ENCODE measurements at places on chromosomes 7 and 10.
A peak's percentile ranks its signal among the peaks of the same experiment; 100 is the strongest.

DNA sequence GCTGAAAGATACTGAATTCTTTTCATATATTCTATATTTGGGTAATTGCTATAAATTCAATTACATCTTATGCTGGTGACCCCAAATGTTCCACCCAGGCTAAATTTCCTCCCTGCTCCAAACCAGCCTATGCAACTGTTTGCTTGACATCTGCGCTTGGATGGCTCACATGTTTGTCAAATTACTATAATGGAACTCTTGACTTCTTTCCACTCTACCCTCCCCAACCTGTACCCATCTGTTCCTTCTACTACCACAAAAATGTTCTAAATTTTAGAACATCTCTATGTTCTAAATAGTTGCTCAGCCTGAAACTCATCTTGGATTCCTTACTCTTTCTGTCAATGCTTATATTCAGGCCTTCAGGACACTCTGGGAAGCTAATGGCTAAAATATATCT, 249.9 kb upstream of the SMIM30 start:
- no peak for DNase-seq

DNA sequence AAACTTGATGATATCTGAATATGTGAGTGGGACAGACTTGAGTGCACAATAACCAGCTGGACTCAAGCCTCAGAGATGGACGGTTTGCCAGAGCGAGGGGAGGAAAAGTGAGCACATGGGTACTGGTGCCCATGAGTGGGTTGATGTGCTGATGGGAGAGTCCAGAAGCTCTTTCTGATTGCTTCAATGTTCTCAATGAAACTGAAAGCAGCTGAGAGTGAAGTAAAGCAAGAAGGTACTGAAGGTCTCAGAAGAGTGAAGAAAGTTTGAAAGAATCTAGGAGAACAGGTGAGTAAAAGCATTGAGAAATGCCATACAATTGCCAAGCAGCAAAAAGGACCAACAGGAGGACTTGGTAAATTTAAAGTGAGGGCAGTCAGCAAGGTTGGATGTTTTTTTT, 28.6 kb downstream of the CTTNBP2 start:
- DNase-seq = no peak

- peak; percentile 49 for DNase-seq
Observed at GRCh38 chr7:78178319-78178718, 379.7 kb downstream of the PHTF2 start.

DNA sequence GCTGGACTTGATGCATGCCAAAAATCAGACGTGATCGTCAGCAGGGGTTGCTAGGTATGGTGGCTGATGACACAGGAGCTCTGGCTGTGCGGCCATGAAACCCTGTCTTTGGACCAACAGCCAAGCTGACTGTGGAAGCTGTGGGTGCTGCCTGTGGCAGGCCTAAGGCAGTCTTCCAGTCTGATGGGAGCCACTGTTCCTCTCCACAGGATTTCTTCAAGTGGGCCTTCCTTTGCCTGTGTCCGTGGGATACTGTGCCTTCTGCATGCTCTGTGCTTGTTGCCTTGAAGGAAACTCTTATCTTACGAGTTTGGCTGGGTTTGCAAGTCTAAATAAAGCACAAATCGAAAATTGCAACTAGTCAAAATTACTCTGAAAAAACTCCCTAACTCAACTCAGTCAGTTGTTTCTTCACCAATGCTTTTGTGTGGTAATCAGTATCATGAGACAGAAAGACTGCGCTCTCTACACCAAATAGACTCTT, 101.9 kb upstream of the PDLIM1 start:
- DNase-seq = no peak

DNA sequence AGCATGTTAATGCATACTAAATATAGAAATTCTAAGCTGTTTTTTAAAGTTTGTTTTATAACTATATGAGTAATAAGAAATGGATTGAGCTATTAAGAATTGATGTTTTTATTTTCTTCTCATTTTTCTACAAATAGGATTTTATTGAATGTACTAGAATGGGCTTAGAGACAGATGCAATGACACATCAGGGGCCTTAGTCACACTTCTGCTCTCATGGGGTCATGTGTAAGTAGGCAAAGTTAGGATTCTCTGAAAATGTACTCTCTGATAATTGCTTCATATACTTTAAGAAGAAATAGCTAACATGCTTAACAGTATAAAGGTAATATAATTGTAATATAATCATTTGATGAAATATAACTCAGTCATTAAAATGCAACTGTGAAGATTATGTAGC, 154.6 kb downstream of the ZNF438 start:
- no peak for DNase-seq

DNA sequence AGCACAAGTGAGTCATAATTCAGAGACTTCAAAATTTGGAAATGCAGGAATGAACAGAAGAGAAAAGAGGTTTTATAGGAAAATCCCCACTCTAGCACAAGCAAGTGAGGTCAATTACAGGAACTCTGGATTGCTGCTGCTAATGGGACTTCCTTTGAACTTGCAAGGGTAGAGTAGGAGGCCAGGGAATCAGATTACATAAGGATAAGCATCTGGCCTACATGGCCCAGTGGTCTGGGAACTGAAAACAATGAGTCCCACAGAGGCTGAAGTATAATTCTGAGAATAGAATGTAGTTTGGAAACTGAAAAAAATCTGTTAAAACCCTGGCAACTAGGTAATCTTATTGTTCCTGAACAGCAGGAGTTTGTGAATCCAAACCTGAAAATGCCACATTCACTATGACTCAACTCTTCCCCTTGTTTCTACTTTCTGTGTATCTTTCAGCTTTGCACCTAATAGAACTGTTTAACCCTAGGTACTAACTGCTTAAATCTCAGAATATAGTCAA, 66.5 kb downstream of the CTNNA3 start:
- peak; percentile 74 for DNase-seq

- no peak for DNase-seq
Observed at GRCh38 chr10:7532723-7533498, 122.1 kb upstream of the SFMBT2 start.

DNA sequence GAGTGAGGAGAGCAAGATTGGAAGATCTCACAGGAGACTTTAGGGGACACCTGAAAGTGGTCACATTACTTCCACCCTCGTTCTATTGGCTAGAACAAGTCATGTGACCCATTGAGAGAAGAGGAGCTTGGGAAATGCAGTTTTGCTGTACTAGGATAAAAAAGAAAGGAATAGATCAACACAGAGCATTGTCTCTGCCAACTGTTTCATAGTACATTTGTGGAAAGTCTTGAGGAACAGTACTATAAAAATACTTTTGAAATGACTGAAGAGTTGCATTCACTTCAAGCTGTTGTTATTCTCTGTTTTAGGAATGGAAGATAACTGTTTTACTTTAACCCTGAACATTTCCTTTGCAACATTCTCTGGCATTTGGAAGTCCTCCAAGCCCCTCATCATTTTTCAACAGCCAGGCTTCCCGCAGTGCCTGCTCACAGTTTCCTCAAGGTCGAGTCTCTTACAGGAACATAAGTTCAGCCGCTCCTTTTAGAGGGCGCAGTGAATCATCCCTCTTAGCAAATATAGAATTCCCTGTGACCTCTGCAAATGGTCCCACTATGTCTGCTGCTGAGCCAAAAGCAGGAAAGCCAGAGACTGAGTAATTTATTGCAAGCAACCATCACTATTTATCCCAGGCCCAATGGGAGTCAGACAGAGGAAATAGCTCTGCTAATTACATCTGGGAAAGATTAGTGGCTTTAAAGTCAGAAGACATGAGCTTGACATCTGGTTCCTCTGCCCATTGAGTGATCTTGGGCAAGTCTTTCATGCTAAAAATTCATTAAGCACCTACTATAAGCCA, 40.7 kb downstream of the MRPL32 start:
- DNase-seq = no peak

- DNase-seq = no peak
Observed at GRCh38 chr7:50591098-50591479, 25.9 kb upstream of the DDC start.

DNA sequence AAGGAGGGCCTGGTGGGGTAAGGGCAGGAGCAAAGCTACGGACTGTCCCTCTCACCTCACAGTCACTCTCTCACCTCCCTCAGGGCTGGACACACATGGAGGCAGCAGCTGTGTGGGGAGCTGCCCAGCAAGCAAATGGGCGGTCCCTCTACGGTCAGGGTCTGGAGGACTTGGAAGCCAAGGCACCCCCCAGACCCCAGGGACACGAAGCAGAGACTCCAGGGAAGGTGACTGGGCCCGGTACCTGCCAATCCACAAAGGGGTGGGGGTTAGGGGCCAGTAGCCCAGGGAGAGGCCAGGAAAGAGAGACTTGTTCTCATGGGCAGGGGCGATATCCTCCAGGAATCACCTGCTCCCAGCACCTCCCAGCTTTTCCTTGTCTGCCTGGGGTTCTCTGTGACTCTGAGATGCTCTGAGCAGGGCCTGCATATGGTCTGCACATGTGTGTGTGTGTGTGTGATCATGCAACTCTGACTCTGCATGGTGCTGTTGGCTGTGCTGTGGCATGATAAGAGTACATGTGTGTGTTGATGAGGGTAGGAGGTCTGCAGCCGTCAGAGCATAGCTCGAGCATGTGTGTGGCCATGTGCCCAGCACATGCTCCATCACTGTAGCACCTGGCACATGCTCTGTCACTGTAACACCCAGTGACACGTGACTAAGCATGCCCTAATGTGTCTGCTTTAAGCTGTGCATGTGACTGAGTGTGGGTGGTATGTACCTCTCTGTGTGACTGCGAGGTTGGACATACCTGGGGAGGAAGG, 4.6 kb upstream of the LDB3 start:
- no peak for DNase-seq

All from DMS 273 treated with DMSO at 0.1 percent for 48 hours (cell line).